ENCODE measurements at places on chromosomes 5 and 9.

GRCh38 chr5:146628950-146629349, 113.0 kb upstream of the GPR151 start:
- DNase-seq = no peak

- no peak for DNase-seq
Observed at GRCh38 chr9:112747094-112747493, 3.5 kb upstream of the SNX30 start.

- no peak for DNase-seq
Observed at GRCh38 chr5:179916523-179916922, 8.8 kb upstream of the TBC1D9B start.

DNA sequence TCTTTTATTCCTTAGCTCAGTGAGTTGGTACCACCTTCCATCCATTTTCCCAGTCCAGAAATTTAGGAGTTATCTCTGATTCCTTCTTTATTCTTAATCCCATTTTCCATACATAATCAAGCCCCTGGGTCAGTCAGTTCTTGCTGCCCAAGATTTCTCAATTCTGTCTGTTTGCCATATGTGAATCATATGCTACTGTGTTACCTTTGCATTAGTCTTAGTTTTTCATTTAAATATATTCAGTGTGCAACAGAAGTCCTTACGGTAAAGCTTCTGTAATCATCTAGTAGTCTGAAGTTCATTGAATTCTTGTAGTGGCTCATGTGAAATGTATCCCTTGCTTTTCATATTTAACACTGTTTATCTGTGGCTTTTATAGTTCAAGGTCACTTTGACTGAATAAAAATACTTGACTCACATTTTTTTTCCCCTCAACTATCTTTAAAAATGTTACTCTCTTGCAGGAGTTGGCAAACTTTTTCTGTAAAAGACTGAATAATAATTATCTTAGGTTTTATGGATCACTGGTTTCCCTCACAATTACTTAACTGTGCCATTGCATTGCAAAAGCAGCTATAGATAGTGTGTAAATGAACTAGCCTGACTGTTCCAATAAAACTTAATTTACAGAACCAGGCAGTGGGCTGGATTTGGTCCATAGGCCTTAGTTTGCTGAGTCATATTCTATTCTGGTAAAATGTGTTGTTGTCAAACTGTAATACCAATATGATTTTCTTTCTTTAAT, 6.9 kb downstream of the KIAA1958 start:
- DNase-seq = no peak

DNA sequence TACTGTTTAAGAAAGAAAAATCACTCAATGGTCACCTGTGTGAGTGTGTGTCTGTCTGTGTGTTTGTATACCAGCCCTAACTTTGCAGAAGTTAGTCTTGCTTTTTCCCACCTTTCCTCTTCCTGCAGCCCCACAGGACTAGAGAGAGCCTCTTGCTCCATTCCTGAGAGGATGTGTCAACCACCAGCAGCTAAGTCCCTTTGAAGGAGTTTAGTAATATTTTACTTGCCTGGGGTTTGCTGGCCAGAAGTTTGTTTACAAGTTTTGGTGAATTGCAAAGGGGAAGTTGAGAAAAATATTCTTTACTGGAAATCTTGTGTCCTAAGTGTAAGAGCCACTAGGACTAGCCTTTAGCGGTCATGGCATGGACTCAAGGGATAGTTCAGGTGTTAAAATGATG, 316.2 kb downstream of the BRINP1 start:
- no peak for DNase-seq

DNA sequence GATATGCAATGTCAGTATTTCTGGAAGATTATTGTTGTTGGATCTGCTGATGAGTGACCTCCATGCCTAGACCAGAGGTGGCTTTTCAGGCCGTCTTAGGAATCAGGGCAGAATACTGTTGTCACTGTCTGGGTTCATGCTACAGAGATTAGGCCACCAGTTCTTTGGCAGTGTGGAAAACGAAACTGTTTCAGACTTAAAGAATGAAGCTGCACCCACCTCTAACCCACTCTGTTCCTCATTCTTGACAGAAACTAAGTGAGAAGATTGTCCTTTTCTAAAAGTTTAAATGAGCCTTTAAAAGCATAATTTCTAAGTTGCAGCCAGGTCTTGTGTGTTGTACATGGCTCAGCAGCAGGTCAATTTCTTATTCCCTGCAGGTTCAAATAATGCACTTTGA, 444.3 kb downstream of the ENC1 start:
- DNase-seq = no peak

DNA sequence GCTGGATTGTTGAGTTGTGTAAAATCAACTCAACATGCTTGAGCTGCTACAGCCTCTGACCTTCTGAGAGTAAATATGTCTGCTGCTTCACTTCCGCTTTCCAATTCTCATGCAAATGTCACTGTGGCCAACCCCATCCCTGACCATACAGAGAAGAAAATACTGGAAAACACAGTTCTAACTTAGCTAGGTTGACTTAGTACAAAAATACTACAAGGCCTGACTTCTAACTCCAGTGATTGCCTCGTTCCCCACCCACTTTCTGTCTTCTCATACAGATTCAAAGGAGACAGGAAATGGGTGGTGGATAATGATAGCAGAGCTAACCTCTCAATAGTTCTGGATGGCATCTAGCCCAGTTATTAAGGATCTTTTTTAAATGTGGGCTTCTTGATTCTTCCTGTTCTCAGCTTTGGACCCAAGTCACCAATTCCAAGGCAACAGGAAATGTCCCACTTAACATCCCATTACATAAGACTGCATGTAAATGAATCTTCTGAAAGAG, 226.6 kb upstream of the SLC24A2 start:
- no peak for DNase-seq

DNA sequence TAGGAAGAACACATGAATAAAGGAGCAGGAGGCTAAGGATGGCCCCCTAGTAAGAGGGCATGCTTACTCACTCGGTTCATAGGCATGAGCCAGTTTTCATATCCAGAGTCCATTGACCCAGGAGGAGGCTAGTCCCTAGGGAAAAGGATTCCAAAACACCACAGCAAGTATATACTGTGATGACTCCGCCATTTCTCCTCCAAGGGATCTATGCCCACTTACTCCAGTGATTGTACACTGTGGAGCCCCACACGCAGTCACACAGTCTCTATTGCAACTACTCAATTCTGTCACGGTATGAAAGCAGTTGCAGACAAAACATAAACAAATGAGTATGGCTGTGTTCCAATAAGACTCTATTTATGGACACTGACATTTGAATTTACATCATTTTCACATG, 117.7 kb upstream of the ALDH1B1 start:
- no peak for DNase-seq

GRCh38 chr5:113057557-113057984, 81.0 kb downstream of the DCP2 start:
- DNase-seq = no peak

GRCh38 chr9:99451112-99451606, 229.1 kb downstream of the SEC61B start:
- no peak for DNase-seq

DNA sequence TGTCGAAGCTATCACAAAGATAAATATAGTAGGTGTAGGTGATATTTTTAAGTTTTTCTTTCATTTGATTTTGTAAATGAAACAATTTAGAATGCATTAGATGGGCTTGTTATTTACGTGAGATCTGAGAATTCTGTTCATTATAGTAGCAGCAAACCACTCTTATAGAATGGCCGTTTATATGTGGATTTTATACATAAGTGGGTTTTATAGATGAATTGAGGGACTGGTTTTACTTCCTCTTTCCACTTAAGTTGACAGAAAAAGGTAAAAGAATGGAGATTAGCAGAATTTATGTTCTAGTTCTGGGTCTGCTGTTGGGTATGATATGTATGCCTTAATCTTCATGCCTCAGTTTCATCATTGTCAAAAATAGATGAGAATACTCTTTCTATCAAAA, 5.6 kb downstream of the RMI1 start:
- no peak for DNase-seq

GRCh38 chr5:119269061-119269944, 86.5 kb upstream of the TNFAIP8 start:
- DNase-seq = no peak

GRCh38 chr9:117125531-117125930, 289.3 kb downstream of the ASTN2 start:
- no peak for DNase-seq

DNA sequence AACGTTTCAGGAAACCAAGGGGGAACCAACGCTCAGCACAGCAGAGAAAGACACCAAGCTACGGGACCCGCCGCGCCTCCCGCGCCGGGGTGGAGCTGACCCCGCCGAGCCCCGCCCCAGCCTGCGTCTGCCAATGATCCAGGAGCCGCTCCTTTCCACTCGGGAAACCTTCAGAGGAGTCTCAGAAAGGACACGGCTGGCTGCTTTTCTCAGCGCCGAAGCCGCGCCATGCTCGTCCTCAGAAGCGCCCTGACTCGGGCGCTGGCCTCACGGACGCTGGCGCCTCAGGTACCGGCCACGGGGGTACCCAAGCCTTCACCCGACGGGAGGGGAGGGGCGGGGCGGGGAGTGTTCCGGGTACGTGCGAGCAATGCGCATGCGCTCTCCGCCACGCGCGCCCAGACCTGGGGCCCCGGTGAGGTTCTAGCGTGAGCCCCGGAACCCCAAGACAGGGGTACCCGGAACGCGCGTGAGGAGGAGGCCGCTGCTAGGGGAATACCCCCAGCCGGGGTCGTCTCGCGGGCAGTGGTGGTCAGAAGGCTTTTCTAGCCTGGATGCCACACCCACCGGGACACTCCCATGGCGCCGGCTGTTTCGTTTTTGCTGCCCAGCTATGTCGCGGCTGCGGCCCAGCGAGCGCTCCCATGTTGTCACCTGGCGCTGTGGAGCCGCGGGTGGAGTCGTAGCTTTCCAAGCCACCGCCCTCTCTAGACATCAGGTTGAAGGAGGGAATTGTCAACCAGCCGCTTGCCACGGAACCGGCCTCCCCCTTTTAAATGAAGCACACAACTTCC, at the start of gene NIPSNAP3A:
Gene NIPSNAP3A (plus strand): TSS at position 119 of the 794 bp plus-strand sequence. CDS start 110 bp downstream, at position 229.
- DNase-seq = no peak

DNA sequence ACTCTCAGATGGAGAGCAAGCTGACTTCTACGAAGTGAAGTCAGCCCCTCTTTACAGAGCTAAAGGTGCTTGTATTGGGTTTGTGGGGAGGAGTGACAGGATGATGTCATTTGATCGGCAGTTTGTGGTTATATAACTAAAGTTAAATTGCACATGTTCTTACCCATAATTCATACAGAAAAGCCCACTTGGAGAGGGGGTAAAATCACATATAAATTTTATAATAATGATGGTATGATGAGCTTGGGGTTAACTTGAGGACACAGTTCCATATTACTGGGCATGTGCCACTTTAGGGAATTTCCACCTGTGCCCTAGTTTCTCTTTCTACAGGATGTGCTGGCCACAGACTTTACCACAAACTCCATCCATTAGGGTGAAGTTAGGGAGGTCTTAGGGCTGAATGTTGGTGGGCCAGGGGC, 1178.6 kb upstream of the CDH9 start:
- DNase-seq = no peak

- DNase-seq = no peak
Observed at GRCh38 chr9:133476036-133476931, 2.6 kb downstream of the SLC2A6 start.

DNA sequence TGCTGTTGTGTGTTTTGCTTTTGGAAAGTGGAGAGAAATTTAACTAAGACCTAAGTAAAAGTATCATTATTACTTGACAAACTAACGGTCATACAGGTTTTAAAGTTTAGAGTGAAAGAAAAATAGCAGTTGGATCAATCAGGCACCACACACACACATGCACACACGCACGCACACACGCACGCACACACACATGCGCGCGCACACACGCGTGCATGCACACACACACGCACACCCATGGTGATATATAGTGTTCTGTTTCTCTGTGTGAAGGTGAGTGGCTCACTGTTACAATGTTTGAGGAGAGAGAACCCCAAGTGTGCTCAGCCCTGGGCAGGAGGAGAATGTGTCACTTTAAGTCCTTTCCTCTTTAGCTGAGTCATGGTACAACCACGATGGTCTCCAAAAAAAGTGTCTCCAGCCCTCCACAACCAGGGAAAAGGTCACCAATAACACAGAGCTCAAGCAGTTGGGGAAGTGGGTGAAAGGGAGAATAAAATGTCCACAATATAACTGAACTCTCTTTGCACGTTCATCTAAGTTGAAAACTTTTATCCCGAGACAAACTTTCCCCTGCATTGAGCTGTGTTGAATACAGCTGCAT, 3.2 kb downstream of the ZNF366 start:
- DNase-seq = no peak

DNA sequence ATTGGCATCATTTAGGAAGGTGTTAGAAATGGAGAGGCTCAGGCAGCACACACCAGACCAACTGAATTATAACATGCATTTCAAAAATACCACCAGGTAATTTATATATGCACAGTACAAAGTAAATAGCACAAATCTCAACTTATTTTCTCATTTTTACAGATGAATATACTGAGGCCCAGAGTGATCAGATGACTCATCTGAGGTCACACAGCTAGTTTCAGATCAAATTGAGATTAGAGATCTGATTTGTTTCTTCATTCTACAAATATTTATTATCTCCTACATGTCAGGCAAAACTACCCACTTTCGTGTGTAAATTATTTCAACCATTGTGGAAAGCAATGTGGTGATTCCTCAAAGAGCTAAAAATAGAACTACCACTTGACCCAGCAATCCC, 507.1 kb downstream of the TLE4 start:
- DNase-seq = no peak

- no peak for DNase-seq
Observed at GRCh38 chr5:128213833-128214232, 130.3 kb downstream of the SLC12A2 start.

DNA sequence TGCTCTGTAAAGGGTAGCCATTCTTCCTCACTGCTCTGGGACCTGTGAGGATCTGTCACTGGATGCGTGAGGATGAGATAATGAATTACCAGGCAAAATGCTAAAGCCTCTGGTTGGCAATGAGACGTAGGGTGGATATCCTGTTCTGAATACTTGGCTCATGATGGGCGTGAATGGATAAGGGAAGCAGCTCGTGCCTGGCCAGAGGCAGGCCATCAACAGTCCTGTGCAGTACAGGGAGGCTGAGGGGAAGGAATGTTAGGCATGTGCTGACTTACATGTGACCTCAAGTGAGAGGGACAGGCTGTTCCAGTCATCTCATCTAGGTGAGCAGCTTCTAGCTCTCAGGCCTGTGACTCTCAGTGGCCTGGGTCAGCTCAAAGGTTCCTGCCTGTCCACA, 172.8 kb downstream of the CARTPT start:
- DNase-seq = no peak

All from cortex of kidney (tissue), 1 donor.